ENCODE measurements at places on chromosomes 3 and 15.

- DNase-seq = no peak
Observed at GRCh38 chr15:36356466-36356865, 223.0 kb upstream of the CDIN1 start.

DNA sequence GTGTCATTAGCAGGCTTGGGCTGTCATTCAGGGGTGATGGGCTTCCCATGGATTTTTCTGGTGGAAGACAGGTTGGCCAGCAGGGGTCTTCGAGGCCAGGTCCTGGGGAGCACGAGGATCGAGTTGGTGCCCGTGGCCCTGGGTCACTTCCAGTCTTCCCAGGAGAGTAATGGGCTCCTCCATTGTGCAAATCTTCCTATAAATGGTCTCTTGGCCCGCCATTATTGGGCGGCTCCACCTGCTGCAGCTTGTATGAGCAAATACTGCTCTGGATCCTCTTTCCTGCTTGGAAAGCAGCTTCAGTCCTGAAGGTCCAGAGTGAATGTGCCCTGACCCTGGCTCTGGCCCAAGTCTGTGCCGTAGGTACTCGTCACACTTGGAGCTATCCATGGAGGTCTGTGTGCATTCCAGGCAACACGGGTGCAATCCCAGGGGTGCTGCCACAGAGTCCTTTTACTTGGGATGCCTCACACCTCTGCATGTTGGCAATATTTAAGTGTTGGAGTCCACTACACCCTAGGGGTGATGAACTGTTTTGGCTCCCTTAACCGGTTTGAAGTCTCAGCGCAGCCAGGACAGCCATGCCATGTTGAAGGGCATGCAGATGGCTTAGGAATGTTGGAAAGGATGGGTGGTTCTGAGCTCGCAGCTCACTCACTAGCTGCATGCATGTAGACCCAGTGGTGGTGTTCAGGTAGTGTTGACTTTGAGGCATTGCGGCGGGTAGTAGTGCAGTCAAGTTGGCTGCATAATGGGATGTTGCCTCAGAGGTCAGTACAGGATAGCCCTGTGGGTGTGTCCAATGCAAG, 97.6 kb downstream of the SNRPN start:
- DNase-seq = no peak

- no peak for DNase-seq
Observed at GRCh38 chr15:74179983-74180880, 6.7 kb downstream of the ISLR start.

- no peak for DNase-seq
Observed at GRCh38 chr3:155912579-155913190, 42.2 kb downstream of the GMPS start.

GRCh38 chr3:104526901-104527401, 839.8 kb upstream of the ALCAM start:
- no peak for DNase-seq

- DNase-seq = no peak
Observed at GRCh38 chr3:143024351-143024960, 23.1 kb downstream of the U2SURP start.

GRCh38 chr3:105967117-105967516, 98.3 kb upstream of the CBLB start:
- DNase-seq = no peak

DNA sequence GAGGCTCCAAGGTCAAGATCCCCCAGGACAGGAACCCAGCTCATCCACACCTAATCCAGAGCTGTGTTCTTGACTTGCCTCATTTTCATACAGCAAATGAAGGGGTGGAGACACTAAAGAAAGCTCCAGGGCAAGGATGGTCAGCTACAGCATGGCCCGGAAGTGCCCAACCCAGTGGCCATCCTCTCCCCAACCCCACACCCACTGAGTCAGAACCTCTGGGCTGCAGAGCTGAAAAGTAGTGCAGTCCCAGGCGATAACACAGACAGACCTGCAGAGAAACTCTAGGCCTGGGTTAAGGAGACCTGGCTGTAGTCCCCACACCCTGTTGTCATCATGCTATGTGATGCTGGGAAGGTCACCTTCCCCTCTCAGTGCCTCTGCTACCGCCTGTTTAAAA, 85.3 kb downstream of the SEMA5B start:
- DNase-seq = no peak

DNA sequence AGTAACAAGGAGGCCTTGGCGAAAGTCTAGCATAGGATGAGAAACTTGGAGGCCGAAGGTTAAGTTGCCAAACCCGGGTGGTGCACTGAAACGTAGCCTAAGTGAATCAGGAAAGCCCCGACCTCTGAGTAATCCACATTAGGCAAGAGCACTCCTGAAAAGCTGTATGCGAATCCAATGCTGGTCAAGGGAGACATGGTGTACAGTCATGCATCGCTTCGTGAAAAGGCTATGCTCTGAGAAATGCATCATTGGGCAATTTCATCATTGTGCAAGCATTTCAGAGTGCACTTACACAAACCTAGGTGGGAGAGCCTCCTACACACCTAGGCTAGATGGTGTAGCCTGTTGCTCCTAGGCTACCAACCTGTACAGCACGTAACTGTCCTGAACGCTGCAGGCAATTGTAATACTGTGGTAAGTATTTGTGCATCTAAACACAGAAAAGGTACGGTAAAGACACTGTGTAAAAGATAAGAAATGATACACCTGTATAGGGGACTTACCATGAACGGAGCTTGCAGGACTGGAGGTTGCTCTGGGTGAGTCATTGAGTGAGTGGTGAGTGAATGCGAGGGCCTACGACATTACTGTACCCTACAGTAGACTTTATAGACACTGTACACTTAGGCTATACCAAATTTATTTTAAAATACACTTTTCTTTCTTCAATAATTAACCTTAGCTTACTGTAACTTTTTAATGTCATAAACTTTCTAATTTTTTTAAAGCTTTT, 222.5 kb downstream of the SHQ1 start:
- no peak for DNase-seq

DNA sequence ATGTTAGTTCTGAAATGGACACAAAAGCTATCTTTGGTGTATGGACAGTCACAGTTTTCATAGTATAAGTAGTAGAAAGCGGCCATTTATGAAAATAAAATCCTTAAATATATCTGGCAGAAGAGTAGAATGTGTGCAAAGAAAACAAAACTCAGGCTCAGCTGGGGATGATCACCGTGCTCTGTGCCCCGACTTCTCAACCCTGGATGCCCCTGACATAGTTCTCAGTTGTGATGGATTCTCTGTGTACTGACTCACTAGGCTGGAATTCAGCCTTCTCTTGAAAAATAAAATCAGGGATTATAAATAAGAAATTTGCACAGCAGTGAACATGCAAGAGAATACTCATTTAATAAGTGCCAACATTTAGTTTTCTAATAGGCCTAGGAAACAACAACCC, 925.1 kb upstream of the NR2F2 start:
- no peak for DNase-seq

- DNase-seq = no peak
Observed at GRCh38 chr3:129059311-129059958, 1.1 kb upstream of the GP9 start.

DNA sequence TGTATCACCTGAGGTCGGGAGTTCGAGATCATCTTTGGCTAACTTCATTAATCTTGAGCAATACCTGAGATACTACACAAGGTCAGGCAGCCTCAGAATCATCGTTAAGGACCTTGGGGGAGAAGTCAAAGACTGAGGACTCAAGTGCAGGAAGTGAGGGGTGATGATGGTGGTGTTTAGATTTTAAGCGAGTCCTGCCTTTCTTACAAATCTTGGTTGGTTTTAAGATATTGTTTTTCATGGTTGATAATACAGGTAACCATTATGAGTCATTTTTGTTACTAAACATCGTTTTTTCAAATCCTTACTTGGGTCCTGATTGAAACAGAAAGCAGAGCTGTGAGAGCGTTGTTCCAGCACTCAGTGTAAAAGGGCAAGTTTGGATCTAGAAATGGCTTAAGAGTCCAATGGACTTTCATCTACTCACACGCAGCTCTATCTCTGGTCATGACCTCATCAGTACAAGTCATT, 4.1 kb downstream of the RASGRP1 start:
- no peak for DNase-seq

- peak; percentile 100 for DNase-seq
Observed at GRCh38 chr3:183099026-183099837, at the start of gene MCCC1. Gene MCCC1, minus strand, starts transcription at chr3:183099496. Its CDS starts 56 bp downstream, at chr3:183099440.

GRCh38 chr3:71244153-71244825, 339.2 kb downstream of the FOXP1 start:
- no peak for DNase-seq

All from COR-L47 (cell line).